ENCODE measurements at places on chromosomes 16 and 17.

DNA sequence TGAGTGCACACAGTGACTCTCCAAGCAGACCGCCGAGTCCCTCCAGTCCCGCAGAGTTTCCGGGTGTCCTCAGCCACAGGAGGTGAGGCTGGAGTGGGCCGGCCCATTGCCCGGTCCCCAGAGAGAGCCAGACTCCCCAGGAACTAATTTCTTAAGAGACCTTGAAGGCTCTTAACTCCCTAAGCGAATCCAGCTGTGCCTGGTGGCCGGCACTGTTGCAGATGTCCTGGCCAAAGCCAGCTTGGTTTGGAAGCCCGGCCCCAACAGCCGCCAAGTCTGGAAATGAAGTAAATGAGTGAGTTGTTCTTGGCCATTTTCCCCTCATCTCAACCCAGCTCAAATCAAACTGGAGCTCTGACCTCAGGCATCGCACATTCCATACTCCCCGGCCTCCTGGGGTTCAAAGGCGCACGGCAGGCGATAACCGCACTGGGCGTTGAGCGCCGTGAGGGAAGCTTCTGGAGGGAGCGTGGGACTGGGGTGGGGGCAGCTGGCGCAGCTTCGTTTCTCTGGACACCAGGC lies 42.0 kb downstream of the CMIP start:
- DNase-seq = no peak

- no peak for DNase-seq
These were observed 1.1 kb upstream of the PKD1L3 start for GRCh38 chr16:72001180-72001874.

DNA sequence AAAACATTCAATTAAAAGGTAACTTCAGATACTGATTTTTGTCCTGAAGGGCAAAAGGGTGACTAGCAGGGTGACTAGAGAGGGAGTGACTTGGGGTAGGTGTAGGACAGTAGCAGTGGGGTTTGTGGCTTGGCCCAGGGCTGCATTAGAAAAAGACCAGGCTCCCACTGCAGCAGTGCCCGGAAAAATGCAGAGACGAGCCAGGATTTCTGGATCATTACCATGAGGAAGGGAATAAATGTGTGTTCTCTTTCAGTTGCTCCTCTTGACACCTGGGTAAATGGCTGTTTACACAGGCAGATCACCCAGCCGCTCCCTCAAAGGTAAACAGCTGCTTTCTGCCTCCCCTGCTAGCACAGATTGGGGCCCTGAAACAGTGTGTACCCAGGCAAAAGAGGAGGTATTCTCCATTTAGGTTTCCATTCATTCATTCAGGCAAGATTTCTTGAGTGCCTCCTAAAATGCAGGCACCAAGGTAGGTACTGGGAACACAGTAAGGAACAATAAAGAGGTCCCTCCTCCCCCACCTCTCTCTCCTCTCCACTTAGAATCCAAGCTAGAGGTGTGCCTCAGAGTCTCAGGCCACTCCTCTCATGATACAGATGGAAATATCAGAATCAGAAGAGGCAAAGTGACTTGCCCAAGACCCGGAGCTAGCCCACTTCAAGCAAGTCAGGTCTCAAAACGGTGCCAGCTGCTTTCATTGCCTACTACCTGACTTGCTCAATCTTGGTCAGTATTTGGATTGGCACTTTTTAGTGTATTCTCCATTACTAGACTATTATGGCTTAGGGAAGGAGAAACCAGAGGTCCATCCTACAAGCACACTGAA lies 15.2 kb upstream of the TOX3 start:
- no peak for DNase-seq

DNA sequence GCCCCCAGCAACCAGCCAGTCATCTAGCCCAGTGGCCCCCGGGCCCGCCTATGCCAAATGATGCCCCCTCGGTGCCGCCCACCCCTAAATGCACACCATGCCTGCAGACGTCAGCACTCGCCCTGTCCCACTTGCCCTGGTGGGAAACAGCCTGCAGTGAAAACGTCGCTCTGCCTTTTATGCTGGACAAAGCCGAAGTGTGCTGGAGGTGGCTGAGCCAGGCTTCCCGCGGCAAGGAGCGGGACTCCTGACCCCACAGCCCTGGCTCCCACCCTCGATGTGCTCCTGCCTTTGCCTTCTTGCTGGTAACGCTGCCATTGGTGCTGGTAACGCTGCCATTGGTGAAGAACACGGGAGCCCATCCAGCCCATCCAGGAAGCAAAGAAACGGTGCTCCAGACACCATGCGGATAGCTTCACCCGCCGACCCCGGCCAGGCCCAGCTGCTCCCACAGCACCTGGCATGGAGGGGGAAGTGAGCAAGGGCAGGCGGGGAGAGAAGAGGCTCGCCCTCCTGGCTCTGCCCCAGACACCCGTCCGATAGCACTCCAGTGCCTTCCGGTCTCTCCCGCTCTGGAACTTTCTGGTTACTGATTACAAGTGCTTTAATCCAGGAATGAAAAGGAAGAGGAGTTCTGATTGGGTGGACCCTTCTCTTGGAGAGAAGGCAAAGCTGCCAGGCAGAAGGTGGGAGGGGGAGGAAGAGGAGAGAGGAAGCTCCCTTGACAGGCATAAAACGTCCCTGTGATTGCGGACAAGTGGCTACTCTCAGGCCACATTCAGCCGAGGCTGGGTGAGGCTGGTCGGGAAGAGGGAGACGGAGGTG lies 4.0 kb upstream of the BAIAP2 start:
- no peak for DNase-seq

DNA sequence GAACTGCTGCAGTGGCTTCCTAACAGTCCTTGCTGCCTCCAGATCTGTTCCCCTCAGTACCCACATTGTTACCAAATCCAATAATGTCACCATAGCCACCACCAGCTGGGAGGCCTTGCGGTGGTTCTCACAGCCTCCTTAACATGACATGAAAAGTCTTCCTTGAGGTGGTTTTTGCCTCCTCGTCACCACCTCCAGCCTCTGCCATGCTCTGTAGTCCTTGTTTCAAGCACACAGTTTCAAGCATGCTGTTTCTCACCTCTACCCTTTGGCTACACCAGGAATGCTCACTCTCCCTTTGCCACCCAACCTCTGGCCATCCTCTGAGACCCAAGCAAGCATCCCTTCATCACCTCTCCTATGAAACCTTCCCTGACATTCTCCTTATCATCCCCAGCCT lies 47.2 kb downstream of the DNAH9 start:
- no peak for DNase-seq

DNA sequence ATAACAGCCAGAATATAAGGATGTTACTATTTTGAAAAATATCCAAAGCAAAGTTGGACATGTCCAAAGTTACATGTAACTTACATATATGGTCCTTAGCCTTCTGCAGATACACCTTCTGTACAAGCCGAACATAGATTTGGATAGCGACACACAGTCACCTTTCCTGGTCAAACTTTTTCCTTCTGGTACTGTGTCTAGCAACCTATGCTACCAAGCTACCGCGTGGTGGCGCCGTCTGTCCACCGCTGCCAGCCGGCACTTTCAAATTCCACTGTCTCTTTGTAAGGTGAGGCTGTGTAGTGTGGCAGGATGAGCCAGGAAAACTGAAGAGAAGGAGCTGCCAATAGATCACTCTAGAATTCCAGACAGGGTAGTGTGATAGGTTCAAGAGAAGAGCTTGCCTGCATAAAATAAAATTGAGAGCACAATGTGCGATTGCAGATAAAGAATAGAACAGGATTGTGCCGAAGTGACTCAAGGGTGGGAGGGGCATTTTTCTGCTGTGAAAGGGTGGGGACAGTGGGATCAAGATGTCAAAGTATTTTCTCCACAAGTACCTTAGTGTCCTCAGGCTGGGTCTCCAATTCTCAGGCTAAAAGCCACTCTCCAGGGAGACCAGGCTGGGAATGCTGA lies 366.9 kb downstream of the SLC39A11 start:
- DNase-seq = peak; percentile 26

DNA sequence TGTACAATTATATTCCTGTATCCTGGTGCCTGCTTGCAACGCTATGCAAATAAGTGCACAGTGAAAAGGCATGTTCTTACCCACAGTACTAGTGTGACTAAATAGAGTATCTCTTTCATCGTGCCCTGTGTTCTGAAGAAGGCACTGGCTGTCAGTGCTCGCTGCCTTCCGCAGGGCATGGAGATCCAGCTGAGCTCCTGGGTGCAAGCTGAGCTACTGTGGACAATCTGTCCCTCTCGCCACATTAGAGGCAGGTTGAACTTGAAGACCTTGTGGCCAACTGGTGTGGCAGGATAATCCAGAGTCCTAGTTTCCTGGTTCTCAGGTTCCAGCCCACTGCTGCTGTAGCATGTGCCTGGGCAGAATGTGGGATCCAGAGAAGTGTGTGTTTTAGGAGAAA lies 1.9 kb upstream of the ST6GALNAC1 start:
- no peak for DNase-seq

- DNase-seq = no peak
These were observed 251.0 kb downstream of the CDH11 start for GRCh38 chr16:64870859-64871258.

DNA sequence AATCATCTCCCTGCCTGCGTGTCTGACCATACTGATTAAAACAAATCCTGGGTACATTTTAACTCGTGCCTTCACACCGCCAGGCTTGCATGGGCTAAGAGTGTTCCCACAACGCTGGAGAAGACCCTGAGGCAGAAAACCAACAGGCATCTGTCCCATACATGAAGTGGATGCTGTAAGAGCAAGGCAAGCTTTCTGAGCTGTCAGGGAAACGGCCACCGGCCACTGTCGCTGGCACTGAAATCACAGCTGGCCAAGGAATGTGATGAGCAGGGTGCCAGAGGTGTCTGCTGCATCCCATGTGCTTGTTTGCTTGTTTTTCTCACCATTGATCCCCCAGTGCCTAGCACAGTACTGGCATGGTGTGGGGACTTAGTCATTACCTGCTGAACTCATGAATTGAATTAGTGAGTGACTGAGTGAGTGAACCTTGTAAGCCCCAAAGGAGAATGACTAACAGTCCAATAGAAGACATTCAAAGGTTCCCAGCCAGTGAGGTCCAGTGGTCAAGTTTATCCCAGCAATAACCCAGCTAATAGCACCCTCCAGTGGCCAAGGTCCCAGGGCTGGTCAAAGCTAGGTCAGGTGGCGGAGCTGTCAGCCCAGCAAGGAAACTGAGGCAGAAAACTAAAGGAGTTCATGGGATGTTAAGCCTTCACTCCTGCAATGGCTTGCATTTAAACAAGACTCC lies 92.7 kb upstream of the CDH5 start:
- DNase-seq = no peak

- no peak for DNase-seq
These were observed 3.5 kb downstream of the G6PC1 start for GRCh38 chr17:42904110-42904469.

DNA sequence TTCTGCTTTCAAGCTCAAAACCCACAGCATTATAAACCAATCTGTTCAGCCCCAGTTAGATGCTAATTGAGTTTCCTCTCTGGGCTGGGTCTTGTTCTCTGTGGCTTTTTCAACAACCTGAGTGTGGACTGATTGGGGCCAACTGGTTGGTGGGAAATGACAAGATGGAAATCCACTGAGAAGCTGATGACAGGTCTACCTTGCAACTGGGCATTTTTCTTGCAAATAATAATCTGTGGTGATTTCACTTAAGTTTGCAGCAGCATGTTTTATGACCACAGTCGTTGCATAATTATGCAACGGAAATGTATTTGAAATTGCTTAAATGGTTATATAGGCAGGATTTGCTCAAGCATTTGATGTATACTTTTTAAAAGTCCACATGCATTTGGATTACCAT lies 69.9 kb downstream of the AKAP1 start:
- DNase-seq = no peak

- DNase-seq = no peak
These were observed 29.4 kb downstream of the LGALS9 start for GRCh38 chr17:27660436-27660835.

- DNase-seq = peak; percentile 58
These were observed 20.6 kb downstream of the CYB561 start for GRCh38 chr17:63425483-63425882.

- no peak for DNase-seq
These were observed 5.7 kb upstream of the RASL10B start for GRCh38 chr17:35725802-35726126.
